Head of caudate nucleus (tissue), 42 donors: ENCODE measurements at places on chromosomes 2 and 18.

DNA sequence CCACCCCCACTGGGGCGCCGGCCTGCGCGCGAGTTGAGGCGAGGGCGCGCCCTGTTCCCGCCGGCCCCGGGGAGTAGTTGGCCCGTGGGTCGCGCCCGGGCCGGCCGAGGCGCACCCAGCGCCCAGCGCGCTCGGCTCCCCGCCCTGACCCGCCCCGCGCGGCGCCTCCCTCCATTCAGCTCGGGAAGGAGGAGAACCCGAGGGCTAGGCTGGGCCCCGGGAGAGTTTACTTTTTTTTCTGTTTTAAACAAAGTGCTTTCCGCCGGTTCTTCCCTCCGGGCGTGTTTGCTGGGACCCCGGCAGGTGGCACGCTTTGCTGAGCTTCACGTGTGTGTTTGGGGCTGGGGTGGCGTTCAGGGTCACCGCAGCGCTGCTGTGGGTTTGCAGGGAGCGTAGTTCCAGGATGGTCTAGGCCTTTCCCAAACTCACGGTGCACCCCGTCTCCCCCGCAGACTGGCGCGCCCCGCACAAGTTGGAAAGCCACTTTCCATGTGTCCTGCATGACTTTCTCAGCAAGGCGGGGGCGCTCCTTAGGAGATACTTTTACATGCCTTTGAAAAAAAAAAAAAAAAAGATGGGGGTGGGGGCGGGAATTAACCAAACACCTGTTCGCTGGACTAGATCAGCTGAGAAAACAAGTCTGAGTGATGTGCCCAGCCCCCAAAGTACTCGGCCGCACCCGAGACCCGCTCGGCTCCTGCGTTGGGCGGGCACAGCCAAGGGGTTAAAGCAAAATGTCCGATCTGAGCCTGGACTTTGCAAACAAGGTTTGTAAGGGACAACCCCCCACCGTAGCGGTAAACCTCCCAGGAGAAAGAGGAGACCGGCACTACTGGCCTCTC is 825 bp downstream of the ITGA6 start:
- DNase-seq = peak; percentile 15

DNA sequence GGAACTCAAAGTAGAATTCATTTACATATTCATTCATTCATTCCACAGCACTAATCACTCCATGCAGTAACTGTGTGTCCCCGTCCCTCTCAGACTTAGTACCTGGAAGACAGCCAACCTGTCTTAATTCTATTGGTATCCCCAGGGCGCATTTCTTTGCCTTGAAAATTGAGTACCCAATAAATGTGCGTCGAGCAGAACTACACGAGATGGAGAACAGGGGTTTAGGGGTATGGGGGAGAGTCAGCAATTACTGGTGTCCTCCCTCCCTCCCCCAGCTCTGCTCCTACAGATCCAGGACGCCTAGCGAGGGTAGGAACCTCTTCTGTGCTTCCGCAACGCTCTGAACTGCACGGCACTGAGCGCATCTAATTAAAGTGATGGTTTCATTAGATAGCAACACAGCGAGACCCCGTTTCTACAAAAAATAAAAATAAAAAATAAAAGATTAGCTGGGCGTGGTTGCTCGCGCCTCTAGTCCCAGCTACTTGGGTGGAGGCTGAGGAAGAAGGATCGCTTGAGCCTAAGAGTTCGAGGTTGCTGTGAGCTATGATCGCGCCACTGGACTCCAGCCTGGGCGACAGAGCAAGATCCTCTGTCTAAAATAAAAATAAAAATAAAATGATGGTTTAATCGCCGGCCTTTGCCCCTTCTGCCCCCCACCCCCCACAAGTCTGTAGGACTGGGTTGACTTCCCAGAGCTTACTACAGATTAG is 614 bp upstream of the FKBP1B start:
- DNase-seq = no peak

DNA sequence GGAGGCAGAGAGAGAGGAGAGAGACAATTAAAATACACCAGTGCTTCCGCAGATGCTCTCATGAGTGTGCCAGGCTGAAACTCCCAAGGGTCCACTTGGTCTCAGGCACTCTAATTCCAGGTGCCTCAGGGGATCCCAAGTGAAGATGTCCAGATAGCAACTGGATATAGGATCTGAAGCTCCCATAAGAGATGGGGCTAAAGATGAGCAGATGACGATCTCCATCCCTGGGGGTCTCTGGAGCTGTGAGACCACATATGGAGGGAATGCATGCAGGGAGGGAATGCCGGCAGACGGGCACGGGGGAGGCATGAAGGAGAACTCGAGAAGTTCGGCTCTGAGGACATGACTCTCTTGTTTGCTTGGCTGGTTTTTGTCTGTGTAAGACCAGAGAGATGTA is 223.7 kb upstream of the RAB6C start:
- no peak for DNase-seq

GRCh38 chr18:13549880-13550232 is 176.5 kb downstream of the FAM210A start:
- no peak for DNase-seq

GRCh38 chr2:109330056-109330455 is 201.1 kb downstream of the SH3RF3 start:
- DNase-seq = no peak

- no peak for DNase-seq
These were observed 367.0 kb upstream of the RAB12 start for GRCh38 chr18:8242151-8242696.

- DNase-seq = no peak
These were observed 4.0 kb downstream of the SNORC start for GRCh38 chr2:232873909-232874641.

- DNase-seq = no peak
These were observed 57.2 kb downstream of the CALCRL start for GRCh38 chr2:187390891-187391290.

DNA sequence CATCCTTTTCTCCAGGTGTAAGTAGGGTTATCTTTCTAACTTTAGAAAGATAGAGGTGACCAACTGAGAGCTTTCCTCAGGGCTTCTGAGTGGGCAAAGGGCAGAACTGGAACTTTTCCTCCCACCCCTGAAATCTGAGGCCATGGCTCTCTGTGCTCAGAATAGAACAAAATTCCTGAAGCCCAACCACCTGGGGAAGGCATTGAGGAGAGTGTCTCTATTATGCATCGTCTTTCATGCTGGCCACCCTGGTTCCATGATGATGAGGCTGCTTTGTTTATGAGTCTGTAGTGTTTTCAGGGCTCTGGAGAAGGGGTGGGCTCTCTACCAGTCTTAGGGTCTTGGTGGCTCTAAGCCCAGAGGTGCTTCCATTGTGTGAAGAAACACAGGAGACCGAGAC is 30.7 kb upstream of the IL1R1 start:
- DNase-seq = no peak
